ENCODE measurements at places on chromosomes 16 and 17.
A peak's percentile ranks its signal among the peaks of the same experiment; 100 is the strongest.

- DNase-seq = no peak
Observed at GRCh38 chr16:83651871-83652270, 155.9 kb upstream of the HSBP1 start.

- DNase-seq = no peak
Observed at GRCh38 chr17:34370997-34371395, 8.0 kb upstream of the CCL1 start.

GRCh38 chr16:31356566-31357323, 1.8 kb downstream of the ITGAX start:
- DNase-seq = peak; percentile 86

GRCh38 chr17:55926276-55926990, 175.6 kb downstream of the PCTP start:
- no peak for DNase-seq

GRCh38 chr17:32541640-32542039, 54.8 kb downstream of the CDK5R1 start:
- DNase-seq = no peak

DNA sequence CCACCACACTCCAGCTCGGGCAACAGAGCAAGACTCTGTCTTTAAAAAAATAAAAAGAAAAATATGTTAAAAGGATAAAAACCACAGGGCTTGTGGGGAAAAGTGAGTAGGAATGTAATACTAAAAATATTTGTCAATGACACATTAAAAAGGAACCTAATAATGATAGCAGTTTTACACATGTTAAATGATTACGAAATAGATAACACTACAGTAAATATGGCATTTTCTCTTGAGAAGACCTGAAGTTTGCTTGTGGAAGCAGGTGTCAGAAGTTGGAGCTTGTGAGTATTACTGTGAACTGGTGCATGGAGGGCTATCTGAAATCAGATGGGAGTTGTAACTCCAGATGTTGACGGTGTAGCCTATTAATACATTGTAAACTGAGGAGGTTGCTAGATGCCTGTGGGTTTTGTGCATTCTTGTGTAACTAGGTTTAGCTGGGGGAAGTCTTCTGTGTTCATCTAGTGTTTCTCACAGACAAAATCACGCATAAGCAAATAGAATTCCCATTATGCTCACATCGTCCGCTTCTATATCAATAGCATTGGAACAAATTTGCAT, 44.2 kb upstream of the CLEC18A start:
- peak; percentile 26 for DNase-seq

DNA sequence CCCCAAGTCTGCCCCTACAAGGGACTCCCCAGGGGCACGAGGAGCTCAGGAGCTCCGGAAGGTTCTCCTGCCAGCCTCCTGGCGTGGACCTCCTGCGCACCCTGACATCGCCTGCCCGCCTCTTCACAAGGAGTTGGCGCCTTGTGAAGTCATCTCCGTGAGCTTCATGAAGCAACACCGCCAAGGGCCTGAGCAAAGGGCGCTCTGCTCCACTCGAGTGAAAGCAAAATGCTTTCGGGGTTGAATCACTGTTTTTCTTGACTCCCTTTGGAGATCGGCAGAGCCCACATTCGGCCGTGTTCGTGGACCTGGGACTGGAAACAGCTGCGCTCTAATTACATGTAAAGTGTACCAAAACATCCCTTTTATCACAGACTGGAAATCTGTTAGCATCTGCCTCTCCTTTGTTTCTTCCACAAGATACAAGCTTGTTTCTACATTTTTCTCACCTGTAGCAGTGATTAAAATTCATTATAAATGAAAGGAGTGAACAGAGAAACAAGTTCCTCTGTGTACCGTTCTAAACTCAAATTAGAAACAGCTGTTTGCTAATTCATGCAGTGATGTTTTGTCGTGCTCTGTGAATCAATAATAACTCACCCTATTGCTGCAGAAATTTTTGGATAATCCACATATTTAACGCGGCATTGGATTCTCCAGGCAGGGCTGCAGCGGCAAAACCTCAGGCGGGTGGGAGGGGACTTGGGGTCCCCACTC, 203.3 kb downstream of the ZNF423 start:
- DNase-seq = peak; percentile 92

Measured in osteoblast (primary cell).